Activated CD8-positive, alpha-beta memory T cell treated with anti-CD3 and anti-CD28 coated beads, Interleukin-2, amount 50 U/mL, for 48 hours (primary cell): ENCODE measurements at places on chromosomes 3 and 15.

DNA sequence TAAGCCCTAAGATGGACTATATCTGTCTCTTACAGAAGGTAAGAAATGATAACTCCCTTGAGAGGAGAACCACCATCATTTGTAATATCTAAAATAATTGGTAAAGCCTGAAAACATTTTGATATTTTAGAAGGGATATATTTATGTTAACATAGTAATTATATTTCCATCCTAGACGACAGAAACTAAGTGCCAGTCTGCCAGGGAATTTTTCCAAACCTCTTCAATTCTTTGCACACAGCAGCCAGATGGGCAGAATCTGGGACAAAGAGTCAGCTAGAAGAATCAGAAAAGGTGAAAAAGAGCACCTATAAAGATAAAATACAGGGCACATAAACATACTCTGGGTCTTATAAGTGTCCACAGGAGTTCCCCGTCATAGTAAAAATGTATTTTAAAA is 70.0 kb upstream of the CBLB start:
- DNase-seq, result no peak

GRCh38 chr3:141235661-141236171 is 4.1 kb downstream of the PXYLP1 start:
- no peak for DNase-seq

DNA sequence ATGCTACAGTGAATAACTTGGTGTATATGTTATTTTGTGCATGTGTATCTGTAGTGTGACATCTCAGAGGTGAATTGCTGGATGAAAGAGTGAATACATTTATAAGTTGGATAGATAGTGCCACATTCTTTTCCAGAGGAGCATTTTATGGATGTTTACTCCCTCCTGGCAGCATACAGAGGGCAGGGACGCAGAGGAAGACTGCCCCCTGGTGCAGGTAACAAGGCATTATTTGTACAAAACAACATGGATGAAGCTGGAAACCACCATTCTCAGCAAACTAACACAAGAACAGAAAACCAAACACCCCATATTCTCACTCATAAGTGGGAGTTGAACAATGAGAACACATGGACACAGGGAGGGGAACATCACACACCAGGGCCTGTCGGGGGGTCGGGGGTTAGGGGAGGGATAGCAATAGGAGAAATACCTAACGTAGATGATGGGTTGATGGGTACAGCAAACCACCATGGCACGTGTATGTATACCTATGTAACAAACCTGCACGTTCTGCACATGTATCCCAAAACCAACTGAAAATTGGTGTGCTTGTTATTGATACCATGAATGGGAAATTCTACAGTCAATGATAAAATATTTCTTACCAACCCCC is 57.9 kb upstream of the CTXND1 start:
- DNase-seq, result no peak

DNA sequence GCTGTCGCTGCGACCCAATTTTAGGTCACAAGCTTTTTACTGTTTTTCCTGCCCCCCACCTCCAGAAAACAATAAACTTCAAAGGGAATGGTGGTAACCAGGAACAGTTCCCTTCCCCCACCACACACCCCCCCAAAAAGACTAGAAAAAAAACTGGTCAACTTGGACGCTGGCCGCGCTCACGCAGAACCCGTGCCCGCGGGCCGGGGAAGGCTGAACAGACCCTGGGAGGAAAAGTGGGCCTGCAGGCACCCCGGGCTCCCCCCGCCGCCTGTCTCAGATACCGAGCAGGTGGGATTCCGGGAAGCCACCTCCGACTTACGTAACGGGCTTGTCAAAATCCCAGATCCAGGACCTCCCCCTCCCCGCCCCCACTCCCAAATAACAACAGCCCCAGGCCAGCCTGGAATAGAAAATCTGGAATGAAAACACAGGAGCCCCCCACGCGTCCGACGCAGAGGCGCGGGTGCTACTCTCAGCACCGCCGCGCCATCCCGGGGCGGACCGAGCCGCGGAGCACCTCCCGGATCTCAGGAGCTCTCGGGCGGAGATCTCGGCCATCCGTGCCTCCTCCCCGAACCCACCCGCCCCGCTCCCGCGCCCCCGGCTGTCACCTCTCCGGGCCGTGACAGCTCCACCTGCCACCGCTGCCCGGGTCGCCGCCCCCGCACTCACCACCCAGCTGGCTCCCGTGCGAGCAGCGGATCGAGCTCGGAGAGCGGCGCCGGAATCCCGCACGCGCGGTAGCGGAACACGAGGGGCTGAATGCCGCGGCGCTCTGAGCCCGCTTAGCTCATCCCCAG is 557 bp downstream of the DENND4A start:
- peak; percentile 77 for DNase-seq

GRCh38 chr3:104989878-104990277 is 376.8 kb upstream of the ALCAM start:
- no peak for DNase-seq

- DNase-seq, result no peak
Observed at GRCh38 chr15:76189106-76189505, 122.2 kb downstream of the ETFA start.

DNA sequence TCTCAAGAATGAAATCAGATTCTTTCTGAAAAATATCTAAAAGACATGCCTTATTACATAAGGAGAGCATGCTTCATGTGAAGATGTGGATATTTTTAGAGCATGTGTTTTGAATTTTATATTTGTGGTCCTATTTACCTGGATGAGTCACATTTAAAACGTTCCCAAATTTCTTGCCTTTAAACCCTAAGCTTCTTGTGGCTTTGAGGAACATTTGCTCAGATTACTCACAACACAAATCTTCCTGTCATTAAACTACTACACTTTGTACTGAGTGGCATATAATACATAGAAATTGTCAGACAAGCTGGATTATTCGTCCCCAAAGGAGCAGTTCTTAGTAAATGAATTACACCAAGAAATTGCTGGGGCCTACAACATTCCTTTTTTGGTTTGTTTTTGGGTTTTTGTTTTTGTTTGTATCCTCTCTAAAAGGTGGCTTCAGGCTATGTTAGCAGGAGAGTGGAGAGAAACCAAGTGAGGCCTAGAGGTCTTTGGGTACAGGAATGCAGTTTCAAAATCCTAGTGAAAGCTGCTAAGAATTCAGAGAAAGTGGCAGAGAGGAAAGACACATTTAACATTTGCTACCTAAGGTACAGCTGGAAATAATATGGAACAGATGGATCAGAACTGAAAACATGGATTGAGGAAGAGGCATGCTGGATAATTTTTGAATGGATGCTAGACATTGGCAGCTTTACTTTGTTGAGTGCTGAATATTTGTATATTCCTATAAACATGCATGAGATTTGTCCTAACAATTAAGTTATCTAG is 128.1 kb downstream of the RPL22L1 start:
- no peak for DNase-seq

GRCh38 chr3:48770192-48770502 is 53.1 kb upstream of the IP6K2 start:
- DNase-seq, result no peak

- no peak for DNase-seq
Observed at GRCh38 chr15:90315278-90315982, 36.7 kb upstream of the ZNF774 start.

DNA sequence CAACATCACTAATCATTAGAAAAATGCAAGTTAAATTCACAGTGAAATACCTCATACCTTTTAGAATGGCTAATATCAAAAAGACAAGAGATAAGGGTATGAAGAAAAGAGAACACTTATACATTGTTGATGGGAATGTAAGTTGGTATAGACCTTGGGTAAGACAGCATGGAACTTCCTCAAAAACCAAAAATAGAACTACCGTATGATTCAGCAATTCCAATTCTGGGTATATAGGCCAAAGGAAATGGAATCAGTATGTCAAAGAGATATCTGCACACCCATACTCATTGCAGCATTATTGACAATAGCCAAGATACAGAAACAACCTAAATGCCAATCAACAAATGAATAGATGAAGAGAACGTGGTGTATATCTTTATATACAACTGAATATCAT is 166.8 kb upstream of the LRRN1 start:
- no peak for DNase-seq

GRCh38 chr3:46416811-46417510 is 9.9 kb downstream of the CCRL2 start:
- DNase-seq, result no peak

DNA sequence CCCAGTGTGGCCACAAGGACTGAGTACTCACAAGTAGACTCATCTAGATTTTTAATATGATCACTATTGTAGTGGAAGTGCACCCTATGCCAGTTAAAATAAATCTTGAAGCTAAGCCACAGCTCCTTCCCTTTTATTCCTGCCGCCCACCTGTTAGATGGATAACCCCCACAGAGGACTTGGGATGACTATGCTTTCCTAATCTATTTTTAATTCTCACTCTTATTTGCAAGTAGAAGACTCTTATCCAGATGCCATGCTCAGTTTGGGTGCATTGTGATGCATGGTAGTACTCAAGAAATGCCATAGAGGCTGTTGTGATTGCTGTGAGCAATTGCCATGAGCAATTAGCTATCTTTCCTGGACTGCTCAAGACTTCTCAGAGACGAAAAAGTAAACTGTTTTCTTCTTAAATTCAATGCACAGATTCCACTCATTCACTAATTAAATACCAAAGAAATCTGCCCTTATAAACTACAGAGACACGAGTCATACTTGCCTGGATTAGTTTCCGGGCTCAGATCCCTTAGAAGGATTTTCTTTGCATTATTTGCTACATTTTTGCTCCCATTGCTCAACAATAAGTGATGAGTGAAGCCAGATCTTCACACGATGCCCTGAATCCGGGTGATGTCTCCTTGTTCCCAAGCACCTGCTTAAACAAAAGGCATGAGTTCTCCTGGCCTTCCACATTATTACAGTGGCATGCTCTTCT is 472.1 kb downstream of the SOX2 start:
- DNase-seq, result no peak

GRCh38 chr3:187750513-187751123 is 5.3 kb upstream of the BCL6 start:
- no peak for DNase-seq

DNA sequence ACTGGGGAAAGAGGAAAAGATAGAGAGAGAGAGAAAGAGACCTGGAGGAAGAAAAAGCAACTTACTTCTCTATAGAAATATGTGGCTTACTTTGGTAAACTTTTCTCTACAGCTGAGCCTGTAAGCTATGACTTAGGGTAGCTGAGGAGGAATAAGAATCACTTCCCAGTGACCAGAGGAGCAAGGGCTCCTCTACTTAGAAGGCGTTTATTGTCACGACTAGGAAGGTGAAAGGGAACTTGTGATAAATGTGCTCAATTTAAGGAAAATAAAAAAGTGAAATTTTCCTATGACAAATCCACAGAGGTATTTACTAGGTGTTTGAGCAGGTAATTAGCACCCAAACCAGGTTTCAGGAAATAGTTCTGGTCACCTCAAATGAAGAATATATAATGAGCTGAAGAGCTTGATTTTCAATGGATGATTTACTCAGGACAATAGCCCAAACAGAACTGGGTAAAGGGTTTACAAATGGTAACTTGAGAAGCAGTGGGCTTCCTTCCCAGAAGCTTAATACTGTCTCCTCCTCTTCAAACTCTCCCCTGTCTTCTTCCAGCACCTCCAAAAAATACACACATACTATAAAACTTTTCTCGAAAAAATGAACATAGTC is 46.1 kb downstream of the SOX2 start:
- DNase-seq, result no peak

DNA sequence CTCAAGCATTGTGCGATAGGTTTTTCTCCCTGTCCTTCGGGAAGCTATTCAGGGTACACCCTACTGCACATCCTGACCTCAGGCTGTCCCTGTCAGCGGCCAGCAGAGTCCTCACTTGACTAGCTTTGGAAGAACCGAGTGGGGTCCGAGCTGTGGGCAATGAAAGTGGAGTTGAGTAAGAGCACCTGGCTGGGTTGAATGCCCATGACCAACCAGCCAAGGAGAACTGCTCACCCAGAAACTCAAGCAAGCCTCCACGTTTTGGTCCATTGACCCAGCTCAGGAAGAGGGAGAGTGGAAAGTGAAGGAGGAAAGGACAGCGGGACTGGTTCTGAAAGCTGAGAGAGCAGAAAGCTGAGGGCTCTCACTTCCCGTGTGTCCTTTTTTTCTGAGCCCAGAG is 36.0 kb upstream of the HDGFL3 start:
- DNase-seq, result no peak

- DNase-seq, result no peak
Observed at GRCh38 chr3:142274908-142275307, 49.5 kb upstream of the GK5 start.

DNA sequence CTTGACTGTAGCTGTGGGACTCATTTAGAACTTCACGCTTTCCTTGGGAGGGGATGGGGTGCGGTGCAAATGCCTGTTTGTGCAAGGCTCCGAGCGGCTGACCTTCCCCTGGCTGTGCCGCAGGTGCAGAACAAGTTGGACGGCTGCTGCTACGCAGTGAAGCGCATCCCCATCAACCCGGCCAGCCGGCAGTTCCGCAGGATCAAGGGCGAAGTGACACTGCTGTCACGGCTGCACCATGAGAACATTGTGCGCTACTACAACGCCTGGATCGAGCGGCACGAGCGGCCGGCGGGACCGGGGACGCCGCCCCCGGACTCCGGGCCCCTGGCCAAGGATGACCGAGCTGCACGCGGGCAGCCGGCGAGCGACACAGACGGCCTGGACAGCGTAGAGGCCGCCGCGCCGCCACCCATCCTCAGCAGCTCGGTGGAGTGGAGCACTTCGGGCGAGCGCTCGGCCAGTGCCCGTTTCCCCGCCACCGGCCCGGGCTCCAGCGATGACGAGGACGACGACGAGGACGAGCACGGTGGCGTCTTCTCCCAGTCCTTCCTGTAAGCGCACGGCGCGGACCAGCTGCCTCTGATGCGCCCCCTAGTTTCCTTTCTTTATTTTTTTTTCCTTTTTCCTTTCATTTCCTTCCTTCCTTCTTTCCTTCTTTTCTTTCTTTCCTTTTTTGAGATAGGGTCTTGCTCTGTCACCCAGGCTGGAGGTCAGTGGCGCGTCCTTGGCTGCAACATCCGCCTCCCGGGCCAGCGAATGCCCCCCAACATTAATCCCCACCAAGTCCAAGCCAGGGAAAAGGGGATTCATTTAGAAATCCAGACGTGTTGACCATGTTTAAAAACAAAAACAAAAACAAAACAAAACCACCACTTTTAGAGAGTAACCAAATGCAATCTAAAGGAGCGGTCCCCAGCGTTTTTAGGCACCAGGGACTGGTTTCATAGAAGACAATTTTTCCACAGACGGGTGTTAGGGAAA is 42.7 kb downstream of the EIF2AK4 start:
- no peak for DNase-seq

GRCh38 chr15:61064651-61065050 is 164.5 kb downstream of the RORA start:
- DNase-seq, result no peak

DNA sequence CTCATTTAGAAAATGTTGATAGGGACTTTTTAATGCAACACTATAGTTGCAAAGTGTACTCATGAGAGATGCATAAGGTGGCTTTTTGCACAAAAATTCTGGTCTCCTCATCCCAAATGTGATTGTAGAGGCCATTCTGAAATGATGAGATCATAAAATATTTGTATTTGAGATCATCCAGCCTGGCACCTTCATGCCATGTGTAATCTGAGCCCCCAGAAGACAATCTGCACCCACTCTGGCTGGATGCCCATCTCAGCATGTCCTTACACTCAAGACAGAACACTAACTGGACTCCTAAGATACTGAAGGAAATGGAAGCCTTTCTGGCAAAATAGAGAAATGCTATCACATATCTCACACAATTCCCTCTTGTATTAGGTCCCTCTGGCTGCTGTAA is 49.2 kb downstream of the SLC7A14 start:
- no peak for DNase-seq

GRCh38 chr3:115513416-115513800 is 109.9 kb upstream of the GAP43 start:
- DNase-seq, result no peak
